GOT3 (cell line): ENCODE measurements at places on chromosomes 2 and 18.

DNA sequence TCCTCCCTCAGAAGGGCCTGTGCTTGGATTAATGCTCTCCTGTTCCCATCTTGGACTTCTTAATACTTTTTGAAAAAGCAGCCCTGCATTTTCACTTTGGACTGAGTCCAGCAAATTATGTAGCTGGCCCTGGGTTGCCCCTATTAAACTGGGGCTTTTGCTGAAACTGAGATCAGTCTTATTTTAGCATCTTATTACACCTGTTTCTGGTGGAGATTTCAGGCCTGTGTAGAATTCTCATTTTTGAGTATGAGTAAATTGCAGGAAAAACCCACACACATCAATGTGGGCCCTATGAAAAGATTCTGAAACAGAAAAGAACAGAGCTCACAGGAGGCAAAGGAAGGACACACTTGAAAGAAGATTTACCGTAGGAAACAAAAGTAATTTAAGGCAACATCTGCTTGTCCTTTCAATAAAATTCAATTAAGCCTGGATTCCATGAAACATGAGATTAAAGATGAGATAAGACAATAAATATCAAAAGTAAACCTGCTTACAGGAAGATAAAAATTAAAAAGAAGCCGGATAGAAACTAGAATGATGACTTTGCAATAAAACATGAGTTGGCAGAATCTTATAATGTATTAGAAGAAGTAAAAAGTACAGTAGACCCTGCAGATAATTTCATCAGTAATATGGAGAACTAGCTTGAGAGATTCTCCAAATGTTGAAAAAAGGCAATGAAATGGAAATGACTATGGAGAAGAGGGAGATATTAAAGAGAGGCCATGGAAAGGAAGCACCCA is 90.7 kb upstream of the GCFC2 start:
- no peak for DNase-seq

GRCh38 chr2:241300000-241300399 is 15.5 kb downstream of the HDLBP start:
- DNase-seq = no peak

GRCh38 chr2:221596192-221596591 is 24.1 kb upstream of the EPHA4 start:
- DNase-seq = no peak

GRCh38 chr2:46506131-46506706 is 26.9 kb downstream of the TMEM247 start:
- DNase-seq = no peak

DNA sequence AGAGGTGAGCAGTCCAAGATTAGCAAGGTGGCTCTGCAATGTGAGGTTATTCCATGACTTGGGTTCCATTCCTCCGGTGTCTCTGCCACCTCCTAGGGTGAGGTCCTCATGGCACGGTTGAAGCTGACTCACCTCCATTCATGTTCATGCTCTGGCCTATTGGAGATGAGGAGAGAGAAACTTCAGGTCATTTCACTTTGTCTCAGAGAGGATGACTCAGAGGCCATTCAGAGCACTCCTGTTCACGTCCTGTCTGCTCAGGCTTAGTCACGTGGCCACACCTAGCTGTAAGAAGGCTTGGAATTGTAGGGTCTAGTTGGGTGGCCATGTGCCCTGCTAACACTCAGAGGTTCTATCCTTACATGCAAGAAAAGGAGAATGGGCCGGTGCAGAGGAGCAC is 67.5 kb upstream of the MBOAT2 start:
- no peak for DNase-seq

- DNase-seq = no peak
Measured at GRCh38 chr2:188786368-188786841, 187.8 kb upstream of the COL3A1 start.

DNA sequence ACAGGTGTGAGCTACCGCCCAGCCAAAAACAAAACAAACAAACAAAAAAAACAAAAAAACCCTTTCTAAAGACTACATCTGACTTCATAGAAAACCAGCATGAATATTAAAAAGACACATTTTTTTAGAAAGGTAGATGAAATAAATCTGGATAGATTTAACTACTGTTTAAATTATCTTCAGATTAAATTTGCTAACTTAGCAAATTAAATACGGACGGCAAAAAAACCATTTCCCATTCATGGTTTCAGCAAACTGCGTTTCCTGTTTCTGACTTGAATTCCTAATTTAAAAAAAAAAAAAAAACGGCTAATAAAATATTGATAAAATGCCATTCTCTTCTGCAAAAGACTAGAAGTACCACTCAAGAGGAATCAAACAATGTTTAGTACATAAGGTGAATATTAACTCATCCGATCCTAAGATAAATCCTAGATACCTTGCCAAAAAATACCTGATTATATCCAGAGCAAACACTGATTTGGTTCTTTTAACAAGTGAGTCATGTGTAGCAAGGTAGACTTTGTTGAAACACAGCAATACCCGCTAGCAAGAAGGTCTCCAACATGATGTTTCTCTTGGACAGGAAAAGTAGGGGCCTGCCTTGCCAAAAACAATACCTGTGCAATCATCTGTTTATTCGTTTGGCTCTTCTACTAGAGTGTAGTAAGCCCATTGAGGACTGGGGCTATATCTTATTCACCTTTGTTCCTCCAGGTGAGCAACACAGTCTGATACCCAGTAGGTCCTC is 96.2 kb downstream of the BARD1 start:
- DNase-seq = no peak
